ENCODE measurements at places on chromosomes 4 and X.

- no peak for DNase-seq
Measured at GRCh38 chr4:17688011-17688441, 73.6 kb downstream of the MED28 start.

DNA sequence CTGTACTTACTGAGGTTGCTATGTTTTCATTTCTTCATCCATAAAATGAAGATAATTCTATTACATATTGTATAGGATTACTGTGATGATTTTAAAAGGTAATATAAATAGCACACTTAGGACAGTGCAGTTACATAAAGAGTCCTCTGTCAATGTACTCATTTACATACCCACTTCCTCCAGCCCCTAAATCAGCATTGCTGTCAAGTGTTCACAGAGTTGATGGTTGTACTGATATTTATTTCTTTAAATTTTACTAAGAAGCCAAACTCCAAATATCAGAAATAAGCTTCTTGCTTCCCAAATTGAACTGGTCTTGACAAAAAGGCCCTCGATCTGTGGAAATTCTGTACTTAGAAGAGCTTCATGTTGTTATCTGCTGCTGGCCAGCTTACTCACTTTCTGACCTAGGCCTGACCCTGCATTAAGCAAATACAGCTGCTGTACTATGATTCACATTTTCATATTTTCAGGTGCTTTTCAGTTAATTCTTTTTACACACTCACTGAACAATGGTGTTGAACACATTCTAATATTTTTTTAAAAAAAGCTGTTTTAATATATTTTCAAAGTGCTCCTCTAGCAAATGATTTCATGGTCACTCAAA is 259.6 kb downstream of the UNC5C start:
- DNase-seq, result no peak

- DNase-seq, result no peak
Measured at GRCh38 chr4:43276321-43276720, 383.8 kb downstream of the GRXCR1 start.

DNA sequence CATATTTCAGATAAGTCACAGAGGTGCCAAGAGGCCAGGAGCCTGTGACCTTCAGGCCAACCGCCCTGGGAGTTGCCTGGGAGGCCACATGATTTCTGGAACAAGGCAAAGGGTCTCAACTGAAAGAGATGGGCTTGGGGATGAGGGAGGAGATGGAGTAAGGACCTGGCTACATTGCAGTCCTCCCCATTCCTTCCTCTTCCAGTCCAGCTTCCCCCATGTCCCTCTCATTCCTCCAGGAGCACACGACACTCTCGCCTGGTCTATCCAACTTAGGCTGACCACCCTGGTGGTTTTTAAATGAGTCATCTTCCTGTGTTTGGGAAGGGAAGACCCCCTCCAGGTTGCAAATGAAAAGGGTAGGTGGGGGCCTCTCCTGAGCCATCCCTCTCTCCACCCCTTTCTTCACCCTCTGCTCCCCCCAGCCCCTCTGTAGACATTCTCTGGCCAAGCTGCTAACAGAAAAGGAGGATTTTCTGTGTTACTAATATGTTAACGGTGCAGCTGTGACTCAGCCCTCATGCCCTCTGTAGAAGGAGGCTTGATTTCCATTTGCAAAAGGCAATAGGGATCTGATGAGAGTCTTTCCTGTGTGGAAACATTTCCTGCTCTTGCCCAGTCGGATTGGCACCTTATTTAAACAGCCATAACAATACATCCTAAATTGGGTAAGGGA is 79.2 kb downstream of the RTL5 start:
- no peak for DNase-seq

- DNase-seq, result no peak
Measured at GRCh38 chr4:79688691-79689090, 280.7 kb upstream of the GK2 start.

GRCh38 chr4:38855466-38855865 is 1.2 kb downstream of the TLR6 start:
- DNase-seq, result no peak

DNA sequence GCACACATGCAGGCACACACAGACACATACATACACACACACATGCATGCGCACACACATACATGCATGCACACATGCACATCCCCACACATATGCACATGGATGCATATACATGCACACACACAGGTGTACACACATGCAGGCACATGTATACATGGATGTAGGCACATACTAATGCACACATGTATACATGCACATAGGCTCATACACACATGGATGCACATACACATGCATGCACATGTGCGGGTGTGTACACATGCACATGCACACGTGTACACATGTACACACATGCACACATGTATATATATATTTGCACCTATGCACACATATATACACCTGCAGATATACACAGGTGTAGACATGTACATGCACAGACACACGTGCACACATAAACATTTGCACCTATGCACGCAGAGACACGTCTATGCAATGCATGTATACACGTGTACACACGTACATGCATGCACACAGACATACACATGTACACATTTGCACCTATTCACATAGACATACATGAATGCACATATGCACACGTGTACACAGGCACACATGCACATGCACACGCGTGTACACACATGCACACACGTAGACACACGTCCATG is 4.0 kb downstream of the PLCXD1 start:
- no peak for DNase-seq
